ENCODE measurements at places on chromosomes 6 and 20.
A peak's percentile ranks its signal among the peaks of the same experiment; 100 is the strongest.

GRCh38 chr6:113825781-113826180, 31.4 kb upstream of the MARCKS start:
- peak; percentile 87 for DNase-seq

GRCh38 chr6:3455569-3456394, 1.1 kb downstream of the SLC22A23 start:
- no peak for DNase-seq

- DNase-seq, result no peak
Observed at GRCh38 chr20:16599257-16599656, 26.0 kb upstream of the KIF16B start.

DNA sequence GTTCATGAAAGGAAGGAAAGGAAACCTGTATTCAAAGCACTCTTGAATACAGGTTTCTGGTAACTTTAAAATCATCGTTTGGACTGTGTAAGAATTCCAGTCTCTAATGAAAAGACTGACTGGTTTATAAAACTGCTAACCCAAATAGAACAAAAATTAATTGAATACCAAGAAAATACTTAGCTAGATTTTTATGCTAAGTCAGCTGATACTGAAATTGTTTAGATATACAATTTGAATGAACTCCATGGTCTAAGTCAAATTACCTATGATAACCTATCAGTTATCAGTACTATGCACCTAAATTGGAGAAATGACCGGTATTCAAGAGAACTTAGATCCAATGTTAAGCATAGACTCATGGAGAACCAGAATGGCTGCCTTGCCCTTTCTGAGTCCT, 338.3 kb downstream of the RNF144B start:
- no peak for DNase-seq

- DNase-seq, result no peak
Observed at GRCh38 chr20:3739054-3739925, 6.8 kb downstream of the HSPA12B start.

GRCh38 chr6:106745824-106746582, 116.6 kb downstream of the QRSL1 start:
- DNase-seq, result no peak

Measured in AG10803 (cell line).